Spleen (tissue), 13 donors: ENCODE measurements at places on chromosomes 1 and 21.

GRCh38 chr1:23422241-23422877 lies 2.2 kb downstream of the TCEA3 start:
- peak; percentile 86 for DNase-seq

GRCh38 chr1:74771913-74772515 lies 39.1 kb downstream of the TYW3 start:
- DNase-seq = no peak

- DNase-seq = no peak
Measured at GRCh38 chr21:35348686-35349085, 299.6 kb upstream of the RUNX1 start.

DNA sequence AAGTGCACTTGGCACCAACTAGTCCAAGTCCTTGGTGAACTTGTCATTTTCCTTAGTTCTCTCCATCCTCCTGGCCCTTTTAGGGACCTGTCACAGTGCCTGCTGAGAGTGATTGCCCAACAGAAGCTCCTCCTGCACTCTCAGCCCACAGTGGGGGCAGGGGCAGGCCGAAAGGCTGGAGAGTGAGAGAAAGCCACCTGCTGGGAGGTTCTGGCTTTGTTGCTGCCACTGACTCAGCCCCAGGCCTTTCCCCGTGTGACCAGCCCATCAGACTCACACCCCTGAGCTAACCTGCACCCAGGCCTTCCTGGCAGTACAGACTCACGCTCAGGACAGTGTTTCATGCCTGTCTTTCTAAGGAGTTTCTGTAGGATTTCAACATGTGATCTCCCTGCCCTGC lies 17.1 kb upstream of the PROK1 start:
- no peak for DNase-seq

DNA sequence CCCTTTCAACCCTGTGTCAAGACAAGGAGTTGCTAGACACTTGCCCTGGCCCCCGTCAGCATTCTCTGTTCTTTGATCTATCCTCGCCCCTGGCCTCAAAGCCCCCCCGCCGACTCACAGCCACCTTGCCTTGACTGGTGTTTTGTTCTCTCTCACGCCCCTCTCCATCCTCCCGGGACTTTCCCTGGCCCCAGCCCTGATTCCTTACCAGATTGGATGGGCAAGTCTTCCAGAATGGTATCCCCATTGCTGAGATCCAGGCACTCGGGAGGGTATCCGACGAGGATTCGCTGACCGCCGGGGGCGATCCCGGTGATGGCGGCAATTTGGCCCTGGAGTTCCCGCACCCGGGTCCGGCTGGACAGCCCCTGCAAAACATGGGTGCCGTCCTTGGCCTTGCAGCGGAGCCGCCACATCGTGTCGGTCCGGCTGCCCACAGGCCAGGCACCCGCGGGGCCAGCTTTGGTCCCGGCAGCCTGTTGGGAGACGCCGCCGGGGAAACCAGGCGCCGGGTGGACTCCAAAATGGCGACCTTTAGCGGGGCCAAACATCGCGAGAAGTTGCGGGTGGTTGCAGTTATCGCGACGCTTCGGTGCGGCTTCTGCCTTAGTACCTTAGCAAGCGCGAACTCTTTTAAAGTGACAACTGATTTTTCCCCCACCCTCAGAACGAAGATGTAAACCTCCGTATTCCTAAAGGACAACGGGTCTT lies 373 bp downstream of the YOD1 start:
- peak; percentile 95 for DNase-seq

GRCh38 chr1:113890816-113891215 lies 3.4 kb upstream of the BCL2L15 start:
- no peak for DNase-seq
